ENCODE measurements at places on chromosomes 5 and 9.

DNA sequence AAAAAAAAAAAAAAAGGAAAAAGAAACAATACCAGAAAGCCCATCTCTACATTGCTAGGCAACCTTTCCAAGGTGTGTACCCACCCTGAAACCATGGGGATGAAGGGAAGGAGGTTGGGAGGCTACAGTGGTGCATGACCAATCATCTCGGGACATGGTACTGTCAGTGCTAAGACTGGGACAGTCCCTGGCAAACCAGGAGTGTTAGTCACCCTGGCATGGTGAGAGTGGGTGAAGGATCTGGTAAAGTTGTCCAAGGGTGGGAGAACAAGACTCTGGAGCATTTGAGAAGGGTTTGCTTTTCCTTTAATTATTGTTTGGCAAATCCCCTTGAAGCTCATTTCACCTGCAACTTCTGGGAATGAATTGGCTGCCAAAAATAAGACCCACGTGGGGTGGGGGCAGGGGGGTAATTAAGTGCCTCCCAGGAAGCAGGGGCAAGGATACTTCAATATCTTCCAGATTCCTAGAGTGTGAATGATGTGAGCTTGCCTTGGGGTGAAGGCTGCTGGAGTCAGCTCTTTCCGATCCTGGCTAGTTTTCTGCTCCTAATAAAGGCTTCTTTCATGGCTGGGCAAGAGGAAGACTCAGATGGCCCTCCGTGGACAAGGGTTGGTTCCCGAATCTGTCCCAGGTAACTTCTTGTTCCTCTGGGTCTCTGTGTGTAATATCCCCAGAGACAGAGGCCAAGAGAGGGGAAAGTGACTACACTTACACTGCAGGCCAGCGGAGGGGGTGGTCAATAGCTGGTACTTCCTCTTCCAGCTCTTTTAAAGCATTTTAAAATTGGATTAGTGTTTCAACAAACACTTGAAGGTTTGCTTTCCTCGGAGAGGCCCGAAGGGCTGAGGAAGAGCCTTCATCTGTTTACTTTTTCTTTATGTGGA lies 61.6 kb upstream of the SPRY4 start:
- peaks cover 2% of the 10 kb centered on the region for H3K36me3 ChIP-seq
- DNase-seq = no peak
- H3K4me3 ChIP-seq = no peak overlapping the region
- H3K4me1 ChIP-seq = peaks cover 4% of the 10 kb centered on the region
- H3K27me3 ChIP-seq = peaks cover 3% of the 10 kb centered on the region
- no peak overlapping the region for H3K27ac ChIP-seq

DNA sequence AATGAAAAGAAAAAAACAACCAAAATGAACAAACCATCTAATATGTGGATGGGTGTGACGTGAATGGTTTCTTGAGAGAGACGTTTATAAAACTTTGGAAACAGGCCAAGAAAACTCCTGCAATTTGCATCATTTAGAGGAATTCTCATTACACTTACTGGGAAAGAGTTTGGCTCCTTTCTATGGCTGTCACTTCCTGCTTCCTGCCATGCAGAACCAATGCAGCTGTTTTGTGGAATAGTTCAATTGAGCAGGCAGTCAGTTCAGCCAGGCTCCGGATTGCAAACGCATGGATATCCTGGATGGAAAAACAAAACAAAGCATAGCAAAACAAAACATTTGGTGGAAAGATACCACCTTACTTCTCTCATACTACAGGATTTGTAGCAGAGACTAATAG lies 36.6 kb downstream of the FAM114A2 start:
- no peaks in the 10 kb centered on the region for H3K4me1 ChIP-seq
- H3K4me3 ChIP-seq = no peak overlapping the region
- H3K36me3 ChIP-seq = peaks cover 24% of the 10 kb centered on the region
- no peaks in the 10 kb centered on the region for H3K27me3 ChIP-seq
- no peak overlapping the region for H3K27ac ChIP-seq

DNA sequence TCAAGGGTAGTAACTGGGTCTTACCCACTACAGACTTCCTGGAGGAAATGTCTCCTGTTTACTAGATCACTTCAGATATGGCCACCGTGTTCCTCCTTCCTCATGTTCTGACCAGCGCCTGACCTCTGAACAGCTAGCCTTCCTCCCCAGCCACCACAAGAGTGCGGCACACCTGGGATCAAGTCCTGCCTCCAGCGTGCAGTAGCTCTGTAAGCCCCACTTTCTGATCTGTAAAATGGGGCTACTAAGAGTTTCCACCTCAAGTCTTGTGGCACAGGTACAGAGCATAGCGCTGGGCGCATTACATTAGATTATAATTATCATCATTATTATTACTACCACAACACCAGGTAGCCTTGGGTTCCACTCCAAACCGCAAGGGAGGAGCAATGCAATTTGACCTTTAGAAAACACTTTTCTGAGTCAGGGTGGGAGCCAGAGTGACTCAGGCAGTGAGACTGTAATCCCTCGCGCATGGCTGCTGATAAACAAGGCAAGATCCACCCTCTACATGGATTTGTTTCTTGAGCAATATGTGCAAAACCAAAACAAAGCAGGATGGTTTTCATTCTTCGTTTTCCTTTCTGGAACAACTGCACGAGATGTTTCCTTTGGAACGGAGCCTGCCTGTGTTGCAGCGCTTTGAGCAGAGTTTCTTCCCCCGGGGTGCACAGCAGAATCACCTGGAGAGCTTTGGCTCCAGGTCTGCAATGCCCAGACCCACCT lies 65.0 kb upstream of the ANGPTL2 start:
- no peaks in the 10 kb centered on the region for H3K36me3 ChIP-seq
- H3K27me3 ChIP-seq = no peaks in the 10 kb centered on the region
- H3K27ac ChIP-seq = no peak overlapping the region
- H3K4me3 ChIP-seq = no peak overlapping the region

DNA sequence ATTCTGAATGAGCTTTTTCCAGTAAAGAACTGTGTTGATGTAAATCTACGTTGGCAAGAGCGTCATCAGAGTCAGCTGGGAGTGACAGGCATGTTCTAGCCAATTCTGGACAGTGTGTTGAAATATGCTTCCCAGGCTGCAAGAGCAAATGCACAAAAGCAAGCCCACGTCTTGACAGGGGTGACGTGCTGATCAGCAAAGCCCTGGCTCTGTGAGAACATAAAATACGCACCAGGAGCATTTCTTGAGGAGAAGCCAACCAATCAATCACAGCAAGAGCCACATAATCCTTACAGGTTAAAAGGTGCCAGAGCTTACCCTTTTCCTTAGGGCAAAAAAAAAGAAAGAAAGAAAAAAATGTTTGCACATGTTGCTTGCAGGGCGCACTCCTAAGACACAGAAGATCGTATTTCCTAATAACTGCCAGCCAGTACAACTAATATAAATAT lies 148.1 kb downstream of the PDE4D start:
- H3K27ac ChIP-seq = no peak overlapping the region
- H3K36me3 ChIP-seq = no peaks in the 10 kb centered on the region
- DNase-seq = no peak
- peaks cover 3% of the 10 kb centered on the region for H3K27me3 ChIP-seq
- no peaks in the 10 kb centered on the region for H3K4me1 ChIP-seq
- H3K4me3 ChIP-seq = no peak overlapping the region

- H3K36me3 ChIP-seq = no peaks in the 10 kb centered on the region
- H3K4me3 ChIP-seq = no peak overlapping the region
- no peak for DNase-seq
Measured at GRCh38 chr5:178993236-178993765, 1.8 kb downstream of the GRM6 start.

DNA sequence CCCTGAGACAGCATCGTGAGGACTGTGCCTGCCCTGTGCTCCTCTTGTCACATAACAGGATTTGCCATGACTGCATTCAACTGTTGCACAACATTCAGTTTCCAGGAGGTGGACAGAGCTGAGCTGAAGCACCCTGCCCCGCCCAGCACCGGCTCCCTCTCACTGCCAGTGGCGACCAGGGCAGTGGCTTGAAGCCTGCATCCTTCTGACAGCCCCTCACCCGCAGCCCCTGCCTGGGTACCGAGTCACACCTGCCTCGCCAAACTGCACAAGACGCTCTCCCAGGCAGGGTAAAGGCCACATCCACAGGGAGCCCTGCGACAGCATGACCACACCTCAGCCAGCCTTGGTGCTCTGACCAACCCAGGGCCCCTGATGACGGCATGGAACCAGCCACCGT lies 59.9 kb upstream of the ZNF354A start:
- H3K4me1 ChIP-seq = no peaks in the 10 kb centered on the region
- peaks cover 5% of the 10 kb centered on the region for H3K27me3 ChIP-seq
- H3K36me3 ChIP-seq = no peaks in the 10 kb centered on the region
- no peak overlapping the region for H3K4me3 ChIP-seq

GRCh38 chr5:79081779-79082178 lies 12.2 kb downstream of the BHMT2 start:
- no peaks in the 10 kb centered on the region for H3K36me3 ChIP-seq
- peaks cover 5% of the 10 kb centered on the region for H3K4me1 ChIP-seq
- no peak overlapping the region for H3K4me3 ChIP-seq
- H3K27me3 ChIP-seq = no peaks in the 10 kb centered on the region

- no peak for DNase-seq
- H3K36me3 ChIP-seq = no peaks in the 10 kb centered on the region
- H3K4me3 ChIP-seq = no peak overlapping the region
- peaks cover 8% of the 10 kb centered on the region for H3K4me1 ChIP-seq
- no peaks in the 10 kb centered on the region for H3K27me3 ChIP-seq
- H3K27ac ChIP-seq = no peak overlapping the region
Measured at GRCh38 chr9:108837530-108837929, 18.3 kb downstream of the ACTL7B start.

DNA sequence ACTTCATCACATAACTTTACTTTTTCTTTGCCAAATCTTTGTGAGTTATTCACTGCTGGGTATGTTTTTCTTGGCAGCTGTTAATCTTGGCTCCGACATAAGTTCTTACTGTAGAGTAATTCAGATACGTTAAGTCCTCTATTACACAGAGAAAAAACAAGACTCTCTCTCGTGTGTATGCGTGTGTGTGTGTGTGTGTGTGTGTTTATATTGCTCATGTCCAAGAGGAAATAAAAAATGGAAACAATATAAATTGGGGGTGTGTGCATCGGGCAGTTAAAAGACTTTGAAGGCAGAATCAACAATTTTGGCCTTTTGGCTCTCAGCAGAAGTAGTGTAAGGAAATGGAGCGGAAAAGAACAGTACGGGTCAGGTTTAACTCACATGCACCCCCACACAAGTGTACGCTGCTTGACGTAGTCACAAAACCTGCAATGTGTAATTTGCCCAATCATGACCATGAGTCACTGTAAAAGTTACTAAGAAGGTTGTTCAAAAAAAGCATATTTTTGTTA lies 67.2 kb upstream of the IFNE start:
- DNase-seq = no peak
- peaks cover 27% of the 10 kb centered on the region for H3K4me1 ChIP-seq

- peaks cover 39% of the 10 kb centered on the region for H3K4me1 ChIP-seq
- DNase-seq = no peak
- peaks cover 41% of the 10 kb centered on the region for H3K36me3 ChIP-seq
- H3K4me3 ChIP-seq = peak overlapping the region; percentile 92
- H3K27me3 ChIP-seq = no peaks in the 10 kb centered on the region
Measured at GRCh38 chr9:72363236-72363635, 1.8 kb downstream of the ZFAND5 start.

DNA sequence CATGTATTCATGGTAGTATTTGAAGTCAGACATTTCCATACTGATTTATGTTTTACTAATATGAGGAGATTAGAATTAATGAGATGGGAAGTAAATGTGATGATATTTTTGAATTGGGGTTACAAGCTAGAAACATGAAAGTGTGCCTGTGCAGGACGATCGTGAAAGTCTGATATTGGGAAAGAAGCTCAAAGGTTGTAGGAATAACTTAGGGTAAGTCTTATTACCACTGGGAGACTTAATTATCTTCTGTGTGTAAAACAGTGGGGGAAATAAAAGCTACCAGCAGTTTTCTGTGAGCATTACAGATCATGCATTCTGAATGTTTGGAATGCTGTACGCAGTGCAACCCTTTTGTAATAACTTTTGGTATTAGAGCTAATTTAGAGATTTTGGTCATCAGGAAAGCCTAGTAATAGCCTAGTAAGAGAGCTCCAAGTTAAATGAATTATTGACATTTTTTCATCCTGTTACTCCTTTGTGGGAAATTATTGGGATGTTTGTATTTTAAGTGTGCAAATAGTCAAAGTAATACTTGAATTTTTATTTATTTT lies 153.9 kb downstream of the PCSK5 start:
- peaks cover 3% of the 10 kb centered on the region for H3K4me1 ChIP-seq
- DNase-seq = no peak
- peaks cover 13% of the 10 kb centered on the region for H3K36me3 ChIP-seq
- no peak overlapping the region for H3K27ac ChIP-seq
- H3K4me3 ChIP-seq = no peak overlapping the region

GRCh38 chr9:115599898-115600297 lies 481.9 kb upstream of the TNC start:
- no peaks in the 10 kb centered on the region for H3K36me3 ChIP-seq
- no peaks in the 10 kb centered on the region for H3K4me1 ChIP-seq
- no peak overlapping the region for H3K4me3 ChIP-seq

DNA sequence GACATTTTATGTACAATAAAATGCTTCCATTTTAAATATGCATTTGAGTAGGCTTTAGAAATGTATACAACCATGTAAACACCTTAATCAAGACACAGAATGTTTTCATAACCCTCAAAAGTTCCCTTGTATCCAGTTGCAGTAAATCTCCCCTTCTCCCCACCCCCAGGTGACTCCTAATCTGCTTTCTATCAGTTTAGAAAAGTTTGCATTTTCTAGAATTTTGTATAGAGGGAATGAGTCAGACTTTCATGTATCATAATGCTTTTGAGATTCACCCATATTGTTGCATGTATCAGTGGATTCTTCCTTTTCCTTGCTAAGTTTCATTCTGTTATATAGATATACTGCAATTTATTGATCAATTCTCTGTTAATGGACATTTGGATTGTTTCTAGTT lies 17.7 kb upstream of the ZBED3 start:
- H3K4me1 ChIP-seq = peaks cover 5% of the 10 kb centered on the region
- no peak for DNase-seq
- H3K27me3 ChIP-seq = no peaks in the 10 kb centered on the region
- no peak overlapping the region for H3K27ac ChIP-seq
- peaks cover 6% of the 10 kb centered on the region for H3K36me3 ChIP-seq

GRCh38 chr5:149150457-149150856 lies 9.2 kb downstream of the ABLIM3 start:
- H3K4me1 ChIP-seq = no peaks in the 10 kb centered on the region
- H3K27ac ChIP-seq = no peak overlapping the region
- no peak for DNase-seq
- H3K4me3 ChIP-seq = no peak overlapping the region

- no peak for DNase-seq
- H3K36me3 ChIP-seq = no peaks in the 10 kb centered on the region
- H3K27me3 ChIP-seq = peaks cover 35% of the 10 kb centered on the region
- H3K4me1 ChIP-seq = no peaks in the 10 kb centered on the region
- H3K4me3 ChIP-seq = no peak overlapping the region
- no peak overlapping the region for H3K27ac ChIP-seq
Measured at GRCh38 chr5:174412941-174413340, 311.4 kb upstream of the MSX2 start.

- no peak overlapping the region for H3K4me3 ChIP-seq
- no peaks in the 10 kb centered on the region for H3K27me3 ChIP-seq
- H3K4me1 ChIP-seq = no peaks in the 10 kb centered on the region
Measured at GRCh38 chr5:128009403-128009802, 74.2 kb upstream of the SLC12A2 start.

GRCh38 chr9:79140751-79141150 lies 431.0 kb upstream of the TLE4 start:
- H3K4me1 ChIP-seq = no peaks in the 10 kb centered on the region
- no peaks in the 10 kb centered on the region for H3K27me3 ChIP-seq
- H3K4me3 ChIP-seq = no peak overlapping the region
- H3K27ac ChIP-seq = no peak overlapping the region

- no peaks in the 10 kb centered on the region for H3K27me3 ChIP-seq
- no peaks in the 10 kb centered on the region for H3K4me1 ChIP-seq
- no peak overlapping the region for H3K4me3 ChIP-seq
- no peak overlapping the region for H3K27ac ChIP-seq
Measured at GRCh38 chr5:139110526-139111168, 87.5 kb downstream of the SIL1 start.

GRCh38 chr9:128078504-128079434 lies 10.7 kb downstream of the SLC25A25 start:
- H3K27ac ChIP-seq = peak overlapping the region; percentile 69
- H3K4me1 ChIP-seq = peaks cover 45% of the 10 kb centered on the region
- H3K4me3 ChIP-seq = no peak overlapping the region
- H3K27me3 ChIP-seq = no peaks in the 10 kb centered on the region

Data from activated naive CD8-positive, alpha-beta T cell treated with anti-CD3 and anti-CD28 coated beads for 36 hours (primary cell).